Immature natural killer cell (primary cell): ENCODE measurements at places on chromosomes 7 and 10. TPM values are rescaled to one million over a fixed set of nuclear protein-coding genes. Genes with fewer than 3 reads are reported as not detected.

- H3K36me3 ChIP-seq, result no peaks in the 10 kb centered on the region
- H3K27ac ChIP-seq, result no peak overlapping the region
- no peak overlapping the region for H3K4me3 ChIP-seq
- no peak for DNase-seq
- H3K4me1 ChIP-seq, result no peaks in the 10 kb centered on the region
These were observed 57.9 kb downstream of the SDK1 start for GRCh38 chr7:3358991-3359390.

Gene MARVELD1
- 1.0 TPM for polyA plus RNA-seq

Gene CSGALNACT2
- 14.8 TPM for polyA plus RNA-seq

Gene HPS6
- 38.4 TPM for polyA plus RNA-seq

DNA sequence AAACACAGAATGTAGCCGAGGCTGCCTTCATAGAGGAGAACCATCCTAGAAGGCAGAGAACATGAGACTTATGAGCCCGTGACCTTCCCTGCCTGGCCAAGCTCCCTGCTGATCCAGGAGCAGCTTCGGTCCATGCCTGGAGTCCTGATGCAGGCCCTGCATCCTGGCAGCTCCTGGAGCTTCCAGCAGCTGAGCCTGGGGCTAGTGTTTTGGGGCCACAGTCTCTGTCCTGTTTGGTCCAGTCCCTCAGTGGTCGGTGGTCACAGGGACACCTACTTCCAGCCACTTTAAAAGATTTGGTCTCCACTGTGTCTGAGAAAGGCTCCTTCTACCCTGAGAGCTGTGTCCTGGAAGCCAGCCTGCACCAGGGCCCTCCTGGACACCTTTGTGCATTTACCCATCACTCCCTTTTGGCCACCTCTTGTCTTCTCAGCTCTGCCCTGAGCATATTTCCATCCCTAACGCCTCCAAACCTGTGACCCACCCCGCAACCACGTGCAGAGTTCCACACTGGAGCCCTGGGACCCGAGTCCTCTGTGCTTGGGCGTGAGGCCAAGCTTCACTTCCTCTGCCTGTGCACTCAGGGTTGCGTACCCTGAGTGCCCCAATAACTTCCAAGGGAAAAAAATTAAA, 315.2 kb upstream of the ZNF32 start:
- H3K4me1 ChIP-seq, result peaks cover 6% of the 10 kb centered on the region
- DNase-seq, result no peak
- peaks cover 4% of the 10 kb centered on the region for H3K36me3 ChIP-seq
- peak overlapping the region; percentile 32 for H3K27ac ChIP-seq

Gene SHLD2
- 19.5 TPM for polyA plus RNA-seq

Gene ARPC1A
- 39.5 TPM for polyA plus RNA-seq

DNA sequence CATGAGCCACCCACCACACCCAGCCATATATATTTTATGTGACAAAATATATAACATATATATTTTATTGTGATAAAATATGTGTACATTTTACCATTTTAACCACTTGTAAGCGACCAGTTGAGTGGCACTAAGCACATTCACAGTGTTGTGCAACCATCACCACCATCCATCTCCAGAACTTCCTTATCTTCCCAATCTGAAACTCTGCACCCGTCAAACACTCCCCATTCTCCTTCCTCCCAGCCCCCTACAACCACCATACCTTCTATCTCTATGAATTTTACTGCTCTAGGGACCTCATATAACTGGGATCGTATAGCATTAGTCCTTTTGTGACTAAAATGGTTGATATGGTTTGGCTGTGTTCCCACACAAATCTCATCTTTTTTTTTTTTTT, 20.8 kb upstream of the CYTH3 start:
- no peak for DNase-seq
- H3K36me3 ChIP-seq, result no peaks in the 10 kb centered on the region
- peaks cover 5% of the 10 kb centered on the region for H3K27me3 ChIP-seq
- no peaks in the 10 kb centered on the region for H3K4me1 ChIP-seq
- H3K4me3 ChIP-seq, result no peak overlapping the region

Gene TFEC
- 0.21 TPM for polyA plus RNA-seq

DNA sequence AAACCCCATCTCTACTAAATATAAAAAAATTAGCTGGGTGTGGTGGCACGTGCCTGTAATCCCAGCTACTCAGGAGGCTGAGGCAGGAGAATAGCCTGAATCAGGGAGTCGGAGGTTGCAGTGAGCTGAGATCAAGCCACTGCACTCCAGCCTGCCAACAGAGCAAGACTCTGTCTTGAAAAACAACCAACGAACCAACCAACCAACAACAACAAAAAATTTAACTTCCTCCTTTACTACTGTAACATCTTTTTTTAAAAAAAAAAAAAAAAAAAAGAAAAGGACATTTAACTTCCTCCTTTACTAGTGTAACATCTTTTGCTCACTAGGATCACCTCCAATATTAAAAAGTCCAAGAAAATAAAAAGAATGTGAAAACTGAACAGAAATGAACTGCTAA, 92.3 kb upstream of the TMEM168 start:
- no peak for DNase-seq
- no peak overlapping the region for H3K27ac ChIP-seq
- H3K4me3 ChIP-seq, result no peak overlapping the region

Gene PLXDC2
- 9.6 TPM for polyA plus RNA-seq

DNA sequence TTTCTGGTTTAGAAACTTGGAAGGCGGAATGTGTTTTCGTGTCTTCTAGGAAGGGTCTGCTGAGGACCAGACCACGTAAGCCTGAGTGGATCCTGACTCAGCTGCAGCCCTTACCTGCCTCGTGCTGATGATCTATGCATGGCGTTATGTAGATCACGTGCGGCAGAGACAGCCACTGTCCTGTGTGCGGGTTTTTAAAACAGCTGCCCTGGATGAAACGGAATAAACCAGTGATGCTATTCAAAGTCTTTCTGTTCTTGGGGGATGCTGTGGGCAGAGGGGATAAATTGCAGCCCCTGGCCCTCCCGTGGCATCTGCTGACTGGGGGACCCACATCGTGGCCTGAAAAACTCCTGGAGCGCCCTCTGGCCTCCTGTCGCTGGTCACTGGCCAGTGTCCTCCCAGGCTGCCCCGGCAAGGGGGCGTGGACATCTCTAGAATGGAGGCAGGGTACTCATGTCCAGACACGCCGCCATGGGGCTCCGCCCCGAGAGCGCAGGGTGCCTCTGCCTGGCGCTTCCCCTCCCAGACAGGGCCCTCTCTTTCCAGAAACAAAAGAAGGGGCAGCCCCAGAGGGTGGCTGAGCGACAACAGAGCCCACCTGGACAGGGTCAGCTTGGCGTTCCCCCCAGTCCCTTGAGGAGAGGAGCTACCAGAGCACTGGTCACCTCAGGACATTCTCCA, 13.2 kb downstream of the ALKBH4 start:
- peaks cover 3% of the 10 kb centered on the region for H3K4me1 ChIP-seq
- no peak overlapping the region for H3K27ac ChIP-seq
- DNase-seq, result no peak
- no peak overlapping the region for H3K4me3 ChIP-seq

DNA sequence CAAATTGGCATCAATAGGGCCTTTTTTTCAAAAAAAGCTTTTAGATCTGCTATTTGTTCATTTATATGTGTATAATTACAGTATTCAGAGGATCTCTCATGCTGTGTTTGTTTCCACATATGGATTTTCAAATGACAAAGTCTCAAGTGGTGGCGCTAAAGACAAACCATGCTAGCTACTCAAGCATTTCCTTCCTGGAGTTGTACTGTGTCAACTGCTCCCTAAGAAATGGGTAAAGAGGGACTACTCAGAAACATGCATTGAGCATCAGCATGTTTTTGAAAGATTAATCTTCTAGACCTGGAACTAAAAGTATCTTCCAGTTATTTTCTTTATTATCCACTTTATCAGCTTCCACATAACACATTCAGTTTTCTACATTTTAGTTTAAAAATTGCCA, 12.7 kb downstream of the CNTNAP2 start:
- H3K4me3 ChIP-seq, result no peak overlapping the region
- H3K36me3 ChIP-seq, result no peaks in the 10 kb centered on the region
- no peak for DNase-seq
- no peak overlapping the region for H3K27ac ChIP-seq
- H3K4me1 ChIP-seq, result no peaks in the 10 kb centered on the region

Gene PAOX
- 13.0 TPM for polyA plus RNA-seq

Gene SPDYE1
- 0.22 TPM for polyA plus RNA-seq

DNA sequence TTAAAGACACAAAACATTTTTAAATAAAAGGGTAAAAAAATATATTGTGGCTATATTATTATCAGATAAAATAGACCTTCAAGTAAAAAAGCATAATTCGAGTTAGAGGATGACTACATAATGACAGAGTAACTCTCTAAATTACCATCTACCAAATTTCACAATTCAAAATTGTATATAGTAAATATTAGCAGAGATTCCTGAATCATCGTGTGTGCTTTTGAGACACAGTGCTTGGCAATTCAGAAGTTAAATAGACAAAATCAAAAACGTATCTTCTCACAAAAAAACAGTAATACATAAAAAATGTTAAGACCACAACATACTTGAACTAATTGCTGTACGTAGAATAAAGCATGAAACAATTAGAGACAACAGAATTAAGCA, 110.4 kb downstream of the AHR start:
- no peaks in the 10 kb centered on the region for H3K27me3 ChIP-seq
- H3K27ac ChIP-seq, result no peak overlapping the region
- DNase-seq, result no peak
- no peaks in the 10 kb centered on the region for H3K36me3 ChIP-seq
- no peaks in the 10 kb centered on the region for H3K4me1 ChIP-seq

Gene HYAL4
- not detected for polyA plus RNA-seq

Gene FGL2
- 37.9 TPM for polyA plus RNA-seq

Gene NUTM2B
- 0.09 TPM for polyA plus RNA-seq

- peaks cover 26% of the 10 kb centered on the region for H3K27me3 ChIP-seq
- peak overlapping the region; percentile 17 for H3K27ac ChIP-seq
- peaks cover 22% of the 10 kb centered on the region for H3K4me1 ChIP-seq
These were observed 1.7 kb upstream of the CYCS start for GRCh38 chr7:25126751-25127150.

Gene FKBP6
- not detected for polyA plus RNA-seq

GRCh38 chr10:64658528-64658927, 1137.3 kb downstream of the REEP3 start:
- H3K4me1 ChIP-seq, result no peaks in the 10 kb centered on the region
- no peak overlapping the region for H3K27ac ChIP-seq

Gene ASB4
- not detected for polyA plus RNA-seq

DNA sequence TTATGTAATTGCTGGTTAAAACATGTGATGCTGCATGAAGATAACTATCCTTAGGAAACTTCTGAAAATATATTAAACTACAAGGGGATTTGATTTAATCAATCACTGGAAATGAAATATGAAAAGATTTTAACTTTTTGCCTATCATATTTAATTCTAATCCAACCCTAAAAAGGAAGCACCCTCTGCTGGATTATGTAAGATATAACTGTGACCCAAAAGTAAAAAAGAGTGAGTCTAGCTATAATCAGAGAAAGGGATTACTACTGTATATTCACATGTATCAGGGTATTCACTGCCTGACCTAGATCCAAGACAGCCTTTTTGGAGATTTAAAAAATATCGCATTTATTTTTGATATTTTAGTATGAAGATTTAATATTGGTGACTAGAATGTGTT, 295.5 kb downstream of the MDFIC start:
- H3K36me3 ChIP-seq, result no peaks in the 10 kb centered on the region
- H3K4me1 ChIP-seq, result no peaks in the 10 kb centered on the region
- H3K4me3 ChIP-seq, result no peak overlapping the region
- DNase-seq, result no peak

GRCh38 chr10:97778452-97779302, 6.9 kb upstream of the SFRP5 start:
- H3K4me1 ChIP-seq, result no peaks in the 10 kb centered on the region
- H3K36me3 ChIP-seq, result no peaks in the 10 kb centered on the region
- no peak for DNase-seq
- no peaks in the 10 kb centered on the region for H3K27me3 ChIP-seq

DNA sequence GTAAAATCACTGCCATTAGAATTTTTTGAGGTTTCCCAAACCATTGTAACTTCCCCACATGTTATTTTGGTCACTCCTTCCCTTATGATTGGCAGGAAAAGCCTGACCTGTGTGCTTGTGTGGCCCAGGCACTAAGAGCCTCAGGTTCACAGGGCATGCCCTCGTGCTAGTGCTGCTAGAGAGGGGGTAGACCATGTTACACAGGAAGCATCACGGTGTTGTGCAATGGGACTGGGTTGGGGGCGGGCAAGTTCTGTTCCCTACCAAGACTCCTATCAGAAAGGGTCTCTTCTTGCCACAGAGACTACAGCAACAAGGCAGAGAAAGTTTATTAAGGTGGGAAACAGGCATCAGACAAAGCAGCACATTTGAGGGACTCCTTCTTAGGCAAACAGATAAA, 32.2 kb downstream of the LSM5 start:
- H3K27ac ChIP-seq, result no peak overlapping the region
- no peak for DNase-seq
- H3K4me1 ChIP-seq, result no peaks in the 10 kb centered on the region
- no peak overlapping the region for H3K4me3 ChIP-seq
- H3K27me3 ChIP-seq, result peaks cover 1% of the 10 kb centered on the region
- H3K36me3 ChIP-seq, result no peaks in the 10 kb centered on the region

Gene TMEM176A
- polyA plus RNA-seq, result not detected

DNA sequence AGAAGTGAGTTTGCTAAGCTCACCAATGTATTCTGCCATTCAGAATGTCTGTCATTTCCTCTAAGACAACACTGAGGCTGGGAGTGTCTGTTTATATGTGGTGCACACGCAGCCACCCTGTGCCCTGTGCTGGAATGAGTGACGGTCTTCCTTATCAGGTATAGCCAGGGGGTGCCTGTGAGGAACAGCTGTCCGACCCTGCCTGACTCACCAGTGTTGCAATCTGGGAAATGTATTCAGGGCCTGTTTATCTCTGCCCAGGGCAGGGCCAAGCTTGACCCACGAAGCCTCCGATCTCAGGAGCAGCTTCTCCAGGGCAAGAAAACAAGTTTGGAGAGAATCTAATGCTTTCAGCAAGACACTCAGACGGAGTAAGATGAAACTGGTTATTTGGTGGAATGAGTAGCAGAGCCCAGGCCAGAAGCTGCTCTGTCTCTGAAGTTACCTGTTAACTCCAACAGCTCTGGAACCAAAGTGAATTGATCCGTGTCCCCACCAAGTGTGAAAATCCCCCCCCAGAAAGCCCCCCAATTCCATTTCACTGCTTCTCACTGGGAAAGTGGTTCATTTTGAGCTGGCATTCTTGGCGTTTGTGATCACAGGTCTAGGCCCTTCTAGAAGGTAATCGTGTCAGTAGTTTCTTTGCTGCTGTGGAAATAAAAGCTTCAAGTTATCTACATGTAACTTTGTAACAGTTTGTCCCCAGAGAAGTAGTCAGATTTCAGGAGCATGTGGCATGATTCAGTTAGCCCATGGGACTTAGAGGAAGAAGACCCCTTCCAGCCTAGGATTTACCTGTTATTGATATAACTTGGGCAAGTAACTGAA, 6.1 kb upstream of the UBE2H start:
- DNase-seq, result no peak
- peaks cover 5% of the 10 kb centered on the region for H3K27me3 ChIP-seq
- H3K4me3 ChIP-seq, result no peak overlapping the region
- H3K27ac ChIP-seq, result no peak overlapping the region
- H3K4me1 ChIP-seq, result no peaks in the 10 kb centered on the region

- H3K36me3 ChIP-seq, result no peaks in the 10 kb centered on the region
- peak; percentile 54 for DNase-seq
- H3K27ac ChIP-seq, result no peak overlapping the region
- H3K4me1 ChIP-seq, result peaks cover 11% of the 10 kb centered on the region
- H3K27me3 ChIP-seq, result peaks cover 5% of the 10 kb centered on the region
These were observed 6.0 kb downstream of the MBLAC1 start for GRCh38 chr7:100132697-100133151.

- H3K4me3 ChIP-seq, result no peak overlapping the region
- H3K4me1 ChIP-seq, result no peaks in the 10 kb centered on the region
- no peaks in the 10 kb centered on the region for H3K27me3 ChIP-seq
- no peak for DNase-seq
- no peaks in the 10 kb centered on the region for H3K36me3 ChIP-seq
These were observed 87.0 kb downstream of the ADK start for GRCh38 chr10:74238031-74238431.
